Breast epithelium (tissue), 4 donors: ENCODE measurements at places on chromosomes 7 and 10.
A peak's percentile ranks its signal among the peaks of the same experiment; 100 is the strongest.

DNA sequence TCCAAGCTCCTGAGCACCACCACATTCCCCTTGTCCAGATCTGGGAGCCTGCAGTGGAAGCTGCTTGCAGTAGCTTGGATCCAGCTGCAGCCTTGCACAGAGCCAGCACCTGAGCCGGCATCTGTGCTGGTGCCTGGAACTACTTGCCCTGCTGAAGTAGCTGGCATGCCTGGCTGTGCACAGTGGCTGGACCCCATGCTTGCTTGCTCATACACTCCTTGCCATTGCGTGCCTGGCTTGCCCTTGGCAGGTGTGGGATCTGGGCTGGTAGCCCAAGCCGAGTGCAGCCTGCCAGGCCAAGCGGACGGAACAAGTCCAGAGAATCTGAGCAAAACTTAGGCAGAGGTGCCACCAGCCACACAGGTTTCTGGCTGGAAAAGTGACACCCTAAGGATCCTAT is 759.9 kb downstream of the IPMK start:
- DNase-seq = no peak

- no peak for DNase-seq
Observed at GRCh38 chr7:14432924-14433323, 443.5 kb upstream of the ETV1 start.

DNA sequence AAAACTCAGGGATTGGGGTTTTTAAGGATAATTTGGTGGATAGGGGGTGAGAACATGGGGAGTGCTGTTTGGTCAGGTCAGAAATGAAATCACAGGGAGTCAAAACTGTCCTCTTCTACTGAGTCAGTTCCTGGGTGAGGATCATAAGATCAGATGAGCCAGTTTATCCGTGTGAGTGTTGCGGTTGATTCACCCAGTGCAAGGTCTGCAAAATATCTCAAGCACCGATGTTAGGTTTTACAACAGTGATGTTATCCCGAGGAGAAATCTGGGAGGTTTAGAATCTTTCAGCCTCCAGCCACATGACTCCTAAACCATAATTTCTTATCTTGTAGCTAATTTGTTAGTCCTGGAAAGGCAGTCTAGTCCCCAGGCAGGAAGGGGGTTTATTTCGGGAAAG is 31.7 kb upstream of the AGR2 start:
- DNase-seq = no peak

- peak; percentile 40 for DNase-seq
Observed at GRCh38 chr10:73647211-73647874, 6.1 kb upstream of the MYOZ1 start.

DNA sequence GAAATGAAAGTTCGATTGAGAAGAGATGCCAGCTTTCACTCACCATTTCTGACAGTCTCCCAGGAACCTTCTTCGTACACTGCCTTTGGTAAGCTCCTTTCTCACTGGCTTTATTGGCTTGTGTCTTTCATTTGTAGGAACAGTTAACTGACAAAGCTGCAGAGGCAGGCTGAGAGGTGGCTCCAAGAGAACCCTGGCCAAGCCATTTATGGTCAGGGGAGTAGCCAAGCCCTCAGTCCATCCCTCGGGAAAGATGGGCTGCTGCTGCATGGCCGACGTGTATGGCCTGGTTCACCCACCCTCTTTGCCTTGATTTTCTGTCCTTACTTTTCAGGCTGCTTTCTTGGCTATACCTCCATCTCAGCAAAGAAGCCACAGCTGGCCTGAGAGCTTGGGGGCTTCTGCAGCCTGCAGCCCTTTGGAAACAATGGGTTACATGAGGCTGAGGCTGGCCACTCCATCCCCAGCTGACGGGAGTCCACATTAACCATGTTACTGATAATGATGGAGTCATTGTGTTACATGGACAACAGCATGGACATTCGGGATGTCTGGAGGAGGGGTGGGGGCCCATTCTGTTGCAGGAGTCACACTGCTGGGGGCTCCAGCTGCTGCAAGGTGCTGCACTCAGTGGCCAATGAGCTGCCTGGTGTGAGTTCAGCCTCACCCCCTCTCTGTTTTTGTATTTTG is at the start of gene OPALIN:
TSS of gene OPALIN (minus strand) at position 152 of the 690 bp plus-strand sequence. CDS start at position 46, 106 bp downstream.
- no peak for DNase-seq

GRCh38 chr10:103278862-103279298 is 1.9 kb downstream of the INA start:
- DNase-seq = no peak

DNA sequence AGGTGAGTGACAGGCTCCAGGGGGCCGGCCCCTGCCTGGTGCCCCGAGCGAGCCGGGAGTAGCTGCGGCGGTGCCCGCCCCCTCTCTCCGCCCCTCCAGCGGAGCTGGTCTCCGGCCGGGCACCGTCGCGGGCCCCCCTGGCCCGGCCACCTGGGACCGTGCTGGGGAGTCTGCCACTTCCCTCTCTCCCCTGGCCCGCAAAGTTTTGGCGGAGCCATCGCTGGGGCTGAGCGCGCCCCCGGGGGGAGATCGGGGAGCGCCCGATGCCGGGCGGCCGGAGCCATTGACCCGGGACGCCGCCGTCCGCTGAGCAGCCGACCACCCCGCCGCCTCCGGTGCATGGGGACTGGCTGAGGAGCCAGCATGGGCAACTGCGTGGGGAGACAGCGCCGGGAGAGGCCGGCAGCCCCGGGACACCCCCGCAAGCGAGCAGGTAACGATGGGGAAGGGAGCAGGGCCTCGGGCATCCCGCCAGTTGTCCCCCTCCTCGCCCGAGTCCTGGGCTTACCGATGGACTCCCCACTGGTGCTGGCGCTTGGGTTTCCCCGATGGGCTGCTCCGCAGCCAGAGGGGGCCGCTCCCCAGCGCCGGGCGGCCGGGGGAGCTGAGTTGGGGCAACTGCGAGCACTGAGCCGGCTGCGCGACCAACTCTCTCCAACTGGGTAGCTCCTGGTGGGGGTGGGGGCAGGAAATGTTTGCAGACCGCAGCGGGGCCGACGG is at the start of gene UBTD1:
TSS of gene UBTD1 (plus strand) at position 84 of the 720 bp plus-strand sequence. CDS start at position 364, 280 bp downstream.
- DNase-seq = peak; percentile 40

DNA sequence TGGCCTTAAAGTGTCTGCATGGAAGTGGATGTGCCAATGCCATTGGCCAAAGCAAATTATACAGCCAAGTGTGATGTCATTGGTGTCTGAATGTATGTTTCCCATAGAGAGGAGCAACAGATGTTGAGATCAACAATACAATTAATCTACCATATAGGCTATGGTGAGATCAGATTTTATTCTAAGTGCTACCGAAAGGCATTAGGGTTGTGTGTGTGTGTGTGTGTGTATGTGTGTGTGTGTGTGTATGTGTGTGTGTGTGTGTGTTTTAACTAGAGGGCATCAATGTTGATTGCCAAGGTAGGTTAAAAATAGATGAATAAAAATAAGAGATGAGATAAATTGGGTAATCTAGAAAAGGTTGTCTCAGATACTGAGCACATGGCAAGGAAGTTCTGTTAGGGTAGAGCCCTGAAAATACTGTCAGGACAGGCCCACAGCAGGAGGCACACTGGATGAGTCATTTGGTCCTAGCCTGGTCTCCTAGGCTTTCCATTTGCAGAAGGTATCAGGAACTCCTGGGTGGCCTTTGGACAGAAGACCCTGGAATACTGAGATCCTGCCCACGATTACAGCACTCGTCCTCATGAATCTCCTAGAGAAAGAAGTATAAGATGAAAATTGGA is 446.0 kb upstream of the PODXL start:
- no peak for DNase-seq

DNA sequence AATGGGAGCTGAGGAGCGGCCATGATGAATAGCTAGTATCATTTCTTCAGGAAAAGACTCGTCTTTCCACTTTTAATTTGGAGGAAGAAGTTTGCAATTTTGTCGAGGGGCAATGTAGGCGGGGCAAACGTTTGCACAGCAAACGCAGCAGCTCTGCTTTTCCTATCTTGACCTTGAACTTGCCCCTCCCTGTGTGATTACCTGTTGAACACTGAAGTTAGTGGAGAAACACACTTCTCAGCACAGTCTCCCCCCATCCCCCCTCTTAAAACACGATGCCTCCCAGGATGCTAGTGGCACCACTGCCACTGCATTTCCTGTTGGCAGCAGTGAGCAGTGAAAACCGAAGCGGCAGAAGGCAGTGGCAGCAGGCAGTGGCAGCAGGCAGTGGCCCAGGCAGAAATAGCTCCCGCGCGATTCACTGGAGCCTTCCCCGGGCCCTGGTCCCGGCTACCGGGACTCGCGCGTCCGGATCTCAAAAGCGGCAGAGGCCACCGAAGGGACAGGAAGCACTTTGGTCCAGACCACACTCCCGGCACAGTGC is at the start of gene EPDR1:
TSS of gene EPDR1 (plus strand) at position 336 of the 544 bp plus-strand sequence. CDS start 300 bp downstream, outside the sequence.
- peak; percentile 23 for DNase-seq

GRCh38 chr7:95357623-95358022 is 33.3 kb upstream of the PON1 start:
- no peak for DNase-seq

- no peak for DNase-seq
Observed at GRCh38 chr7:129386506-129386905, 47.7 kb upstream of the STRIP2 start.

GRCh38 chr10:77889277-77889903 is 37.2 kb downstream of the DLG5 start:
- DNase-seq = peak; percentile 92

- DNase-seq = no peak
Observed at GRCh38 chr7:66502230-66503035, 126.2 kb upstream of the KCTD7 start.

DNA sequence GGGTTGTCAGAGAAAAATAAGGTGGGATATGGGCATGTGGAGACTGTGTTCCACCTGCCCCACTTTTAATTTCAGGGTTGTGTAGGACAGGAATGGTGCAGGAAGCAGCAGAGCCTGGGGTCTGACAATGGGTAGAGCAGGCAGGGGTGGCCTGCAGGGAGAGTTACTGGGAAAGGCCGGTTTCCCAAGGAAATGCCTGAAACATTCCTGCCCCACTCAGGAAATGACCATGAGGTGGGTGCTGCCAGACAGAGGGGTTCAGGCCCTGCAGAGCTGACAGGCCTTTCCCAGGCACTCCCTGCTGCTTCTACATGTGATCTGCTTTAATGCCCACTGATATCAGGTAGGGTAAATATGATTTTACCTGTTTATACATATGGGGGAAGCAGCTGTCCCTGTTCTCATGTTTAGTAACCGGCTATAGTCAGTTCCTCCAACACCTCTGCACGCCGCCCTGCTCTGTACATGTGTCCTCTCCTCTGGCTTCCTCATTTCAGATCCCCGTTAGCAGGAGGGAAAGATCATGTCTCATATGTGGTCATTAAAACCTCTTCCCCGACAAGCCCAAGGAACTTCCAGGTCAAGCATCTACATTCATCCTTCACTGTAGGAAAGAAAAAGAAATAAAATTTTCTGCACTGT is 118.6 kb upstream of the PRSS58 start:
- no peak for DNase-seq

- no peak for DNase-seq
Observed at GRCh38 chr7:94556028-94556427, 46.4 kb downstream of the CASD1 start.

DNA sequence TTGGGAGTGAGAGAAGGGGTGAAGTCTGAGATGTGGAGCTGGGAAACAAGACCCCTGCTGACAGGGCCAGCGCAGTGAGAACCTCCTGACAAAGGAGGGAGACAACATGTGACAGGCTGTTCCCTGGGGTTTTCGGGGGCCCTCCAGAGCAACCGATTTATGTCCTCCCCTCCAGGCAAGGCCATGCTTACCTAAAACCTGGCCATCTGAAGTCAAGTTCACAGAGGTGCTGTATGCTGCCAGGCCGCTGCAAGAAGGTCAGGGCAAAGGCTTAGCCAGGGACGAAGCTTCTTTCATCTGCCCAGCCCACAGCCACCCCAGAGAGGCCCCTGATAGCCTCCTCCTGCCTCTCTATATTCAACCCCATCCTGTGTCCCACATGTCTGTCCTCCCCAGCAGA is 20.6 kb downstream of the NPC1L1 start:
- DNase-seq = no peak

GRCh38 chr10:35758076-35758475 is 116.0 kb upstream of the FZD8 start:
- no peak for DNase-seq

- no peak for DNase-seq
Observed at GRCh38 chr10:93267521-93267920, 193.8 kb downstream of the CYP26A1 start.

DNA sequence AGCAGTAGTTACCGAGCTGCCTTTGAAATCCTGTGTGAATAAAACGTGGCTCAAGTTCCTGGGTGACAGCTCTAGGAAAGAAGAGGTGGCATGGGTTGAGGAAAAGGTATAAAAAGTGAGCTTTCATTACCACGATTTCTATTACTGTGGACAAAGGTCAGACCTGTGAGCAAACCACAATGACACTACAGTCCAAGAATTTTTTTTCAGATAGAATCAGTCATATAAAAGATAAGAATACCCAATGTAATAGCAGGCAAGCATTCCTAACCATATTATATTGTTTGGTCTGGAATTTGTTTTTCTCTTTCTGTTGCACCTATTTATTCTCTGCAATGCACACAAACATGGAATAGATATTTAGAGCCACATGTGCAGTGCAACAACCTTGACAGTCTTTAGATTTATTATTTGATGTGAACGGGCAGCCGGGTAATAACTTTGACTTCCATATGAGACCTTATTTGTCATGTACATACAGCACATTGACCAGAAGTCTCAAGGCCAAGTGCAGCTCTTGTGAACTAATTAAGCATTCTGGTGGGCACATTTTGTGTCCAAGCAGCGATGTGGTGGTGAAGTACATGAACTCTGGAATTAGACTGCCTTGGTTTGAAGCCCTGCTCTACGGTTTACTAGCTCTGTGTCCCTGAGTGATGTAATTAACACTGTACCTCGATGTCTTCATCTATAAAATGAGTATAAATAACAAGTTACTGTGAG is 156.8 kb downstream of the NRCAM start:
- no peak for DNase-seq

DNA sequence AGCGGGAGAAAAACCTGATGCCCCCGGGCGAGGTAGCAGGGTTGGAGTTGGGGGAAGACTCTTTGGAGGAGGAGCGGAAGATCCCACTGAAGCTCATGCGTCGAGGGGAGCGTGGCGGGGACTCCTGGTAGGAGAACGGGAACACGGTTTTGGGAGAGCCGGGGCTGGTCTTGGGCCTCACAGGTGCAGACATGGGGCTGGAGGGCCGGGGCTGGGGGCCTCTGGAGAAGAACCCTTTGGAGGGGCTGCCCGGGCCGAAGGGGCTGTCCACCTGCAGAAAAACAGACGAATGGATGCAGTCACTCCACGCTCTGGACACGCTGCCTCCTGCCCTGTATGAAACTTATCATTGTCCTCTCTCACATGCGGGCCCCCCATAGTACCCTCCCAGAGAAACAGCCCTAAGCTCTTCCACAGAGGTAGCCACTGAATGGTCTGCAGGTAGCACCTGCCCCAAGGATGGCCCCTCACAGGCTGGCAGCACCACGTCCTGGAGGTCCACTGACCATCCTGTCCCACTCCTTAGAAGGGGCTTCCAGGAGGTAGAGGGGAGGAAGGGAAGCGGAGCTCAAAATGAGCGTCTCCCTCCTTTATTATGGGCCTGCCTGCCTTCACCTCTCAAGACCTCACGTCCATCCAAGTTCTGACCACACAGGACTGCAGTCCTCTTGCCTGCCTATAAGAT is 95.6 kb downstream of the PRKAG2 start:
- no peak for DNase-seq

- DNase-seq = no peak
Observed at GRCh38 chr7:4022265-4022664, 659.8 kb upstream of the FOXK1 start.
